Vagina (tissue), 2 donors: ENCODE measurements at places on chromosomes 5 and 9. TPM values are rescaled to one million over a fixed set of nuclear protein-coding genes. Genes with fewer than 3 reads are reported as not detected.
A peak's percentile ranks its signal among the peaks of the same experiment; 100 is the strongest.

Gene PHF24
- 0.25 TPM for total RNA-seq

Gene KLHL9
- 22.3 TPM for total RNA-seq

Gene PRDM9
- total RNA-seq, result not detected

Gene EMB
- 10.1 TPM for total RNA-seq

Gene PPP3R2
- not detected for total RNA-seq

Gene SLC34A3
- total RNA-seq, result not detected

Gene ACTBL2
- total RNA-seq, result not detected

Gene DEPDC1B
- 0.74 TPM for total RNA-seq

Gene TSSK1B
- total RNA-seq, result 1.2 TPM

Gene PROB1
- total RNA-seq, result 2.5 TPM

Gene CCDC152
- not detected for total RNA-seq

Gene ADAMTS2
- total RNA-seq, result 17.4 TPM

- no peak overlapping the region for H3K4me3 ChIP-seq
- no peaks in the 10 kb centered on the region for H3K27me3 ChIP-seq
- no peaks in the 10 kb centered on the region for H3K36me3 ChIP-seq
- H3K27ac ChIP-seq, result no peak overlapping the region
Observed at GRCh38 chr9:35348109-35348508, 141.8 kb upstream of the RUSC2 start.

DNA sequence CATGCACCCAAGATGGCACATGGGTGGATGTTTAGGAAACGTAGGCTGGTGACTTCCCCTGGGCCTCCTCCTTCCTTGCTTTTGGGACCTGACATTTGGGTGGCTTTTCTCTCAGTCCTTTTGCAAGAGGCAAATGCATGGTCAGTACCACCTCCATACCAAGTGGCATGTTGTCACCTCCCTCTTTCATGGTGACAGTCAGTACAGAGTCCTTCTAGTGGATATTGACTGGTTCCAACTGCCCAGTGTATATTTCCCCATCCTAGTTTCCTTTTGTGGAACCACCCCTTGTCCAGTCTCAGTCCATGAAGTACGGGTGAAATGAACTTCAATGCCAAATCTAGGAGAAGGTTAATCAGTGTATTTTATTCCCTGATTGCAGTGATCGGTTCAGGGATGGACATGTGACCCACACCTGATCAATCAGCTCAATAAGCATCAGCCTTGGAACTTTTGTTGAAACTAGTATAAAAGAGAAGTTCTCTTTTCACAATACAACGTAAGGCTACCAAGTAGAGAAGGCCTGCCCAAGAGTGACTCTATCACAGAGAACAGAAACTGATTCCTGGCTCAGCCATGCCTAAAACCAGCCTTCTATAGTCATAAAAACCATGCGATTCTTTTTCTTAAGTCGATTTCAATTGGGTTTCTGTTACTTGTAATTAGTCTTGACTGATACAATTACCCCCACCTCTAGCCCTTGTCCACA is 143.4 kb upstream of the KLF9 start:
- H3K4me3 ChIP-seq, result no peak overlapping the region
- DNase-seq, result no peak
- H3K36me3 ChIP-seq, result no peaks in the 10 kb centered on the region
- H3K27ac ChIP-seq, result no peak overlapping the region

DNA sequence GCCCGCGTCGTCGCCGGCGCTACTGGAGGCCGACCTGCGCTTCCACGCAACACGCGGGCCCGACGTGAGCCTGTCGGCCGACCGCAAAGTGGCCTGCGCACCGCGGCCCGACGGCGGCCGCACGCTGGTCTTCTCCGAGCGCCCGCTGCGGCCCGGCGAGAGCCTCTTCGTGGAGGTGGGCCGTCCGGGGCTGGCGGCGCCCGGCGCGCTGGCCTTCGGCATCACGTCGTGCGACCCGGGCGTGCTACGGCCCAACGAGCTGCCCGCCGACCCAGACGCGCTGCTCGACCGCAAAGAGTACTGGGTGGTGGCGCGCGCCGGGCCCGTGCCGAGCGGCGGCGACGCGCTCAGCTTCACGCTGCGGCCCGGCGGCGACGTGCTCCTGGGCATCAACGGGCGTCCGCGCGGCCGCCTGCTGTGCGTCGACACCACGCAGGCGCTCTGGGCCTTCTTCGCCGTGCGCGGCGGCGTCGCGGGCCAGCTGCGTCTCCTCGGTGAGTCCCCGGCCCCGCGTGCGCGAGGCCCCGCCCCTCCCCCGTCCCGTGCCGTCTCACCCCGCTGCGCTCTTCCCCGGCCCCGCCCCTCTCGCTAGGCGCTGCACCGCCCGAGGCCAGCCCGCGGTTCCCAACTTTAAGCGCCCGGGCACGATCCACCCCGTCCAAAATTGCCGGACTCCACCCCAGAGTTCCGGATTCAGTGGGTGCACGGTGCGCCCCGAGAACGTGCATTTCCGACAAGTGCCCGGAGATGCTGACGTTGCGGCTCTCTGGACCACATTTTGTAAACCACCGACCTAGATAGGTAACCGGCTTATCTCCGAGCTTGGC is 42.8 kb downstream of the NEURL1B start:
- H3K4me1 ChIP-seq, result peaks cover 11% of the 10 kb centered on the region
- H3K27ac ChIP-seq, result peak overlapping the region; percentile 9
- no peak overlapping the region for H3K4me3 ChIP-seq
- no peaks in the 10 kb centered on the region for H3K36me3 ChIP-seq

DNA sequence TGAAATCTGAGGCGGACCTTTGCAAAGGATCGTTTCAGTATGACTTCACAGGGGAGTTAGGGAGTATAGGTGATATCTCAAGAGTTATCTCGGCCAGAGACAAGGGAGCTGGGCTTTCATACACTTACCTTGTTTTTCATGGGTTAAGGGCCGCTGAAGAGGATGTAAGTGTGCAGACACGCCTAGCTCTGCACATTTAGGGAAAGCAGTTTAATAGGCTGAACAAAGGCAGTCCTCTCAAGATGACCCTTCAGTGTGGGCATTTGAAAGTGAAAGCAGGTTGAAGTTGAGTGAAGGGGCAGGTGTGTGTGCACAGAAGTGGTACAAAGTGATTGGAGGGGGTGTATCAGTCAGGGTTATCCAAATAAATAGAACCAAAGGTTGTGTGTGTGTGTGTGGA is 33.1 kb upstream of the PRXL2C start:
- DNase-seq, result no peak
- H3K27me3 ChIP-seq, result no peaks in the 10 kb centered on the region
- H3K4me3 ChIP-seq, result no peak overlapping the region
- H3K36me3 ChIP-seq, result no peaks in the 10 kb centered on the region

- no peaks in the 10 kb centered on the region for H3K36me3 ChIP-seq
- peak overlapping the region; percentile 54 for H3K27ac ChIP-seq
- no peak for DNase-seq
- H3K27me3 ChIP-seq, result no peaks in the 10 kb centered on the region
- H3K4me1 ChIP-seq, result peaks cover 6% of the 10 kb centered on the region
Observed at GRCh38 chr9:128034821-128035652, 32.1 kb downstream of the NAIF1 start.

GRCh38 chr9:135955934-135956801 is 5.0 kb downstream of the UBAC1 start:
- H3K4me1 ChIP-seq, result peaks cover 24% of the 10 kb centered on the region
- H3K27ac ChIP-seq, result no peak overlapping the region
- H3K4me3 ChIP-seq, result no peak overlapping the region

DNA sequence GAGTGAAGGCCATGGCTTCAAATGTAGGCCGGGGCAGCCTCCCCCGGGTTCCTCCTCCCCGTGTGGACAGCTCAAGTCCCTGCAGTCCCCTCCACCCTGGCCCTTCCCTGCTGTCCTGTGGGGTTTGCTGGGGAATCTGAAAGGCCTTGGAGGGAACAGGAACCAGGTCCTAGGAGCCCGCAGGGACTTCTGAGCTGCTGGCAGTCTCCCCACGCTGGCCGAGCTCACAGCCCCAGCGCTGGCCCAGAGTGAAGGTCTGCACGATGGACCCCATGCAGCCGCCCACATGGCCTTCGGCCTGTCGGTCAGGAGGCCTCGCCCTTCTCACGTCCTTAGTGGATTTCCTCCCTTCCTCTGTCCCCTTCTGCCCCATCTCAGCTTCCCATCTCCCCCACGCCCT is 25.7 kb upstream of the NOTCH1 start:
- H3K27ac ChIP-seq, result no peak overlapping the region
- H3K4me1 ChIP-seq, result peaks cover 41% of the 10 kb centered on the region
- H3K4me3 ChIP-seq, result no peak overlapping the region
- no peaks in the 10 kb centered on the region for H3K36me3 ChIP-seq

- DNase-seq, result no peak
- no peak overlapping the region for H3K4me3 ChIP-seq
- no peaks in the 10 kb centered on the region for H3K27me3 ChIP-seq
- no peaks in the 10 kb centered on the region for H3K4me1 ChIP-seq
Observed at GRCh38 chr9:108022246-108022935, 532.8 kb upstream of the KLF4 start.

DNA sequence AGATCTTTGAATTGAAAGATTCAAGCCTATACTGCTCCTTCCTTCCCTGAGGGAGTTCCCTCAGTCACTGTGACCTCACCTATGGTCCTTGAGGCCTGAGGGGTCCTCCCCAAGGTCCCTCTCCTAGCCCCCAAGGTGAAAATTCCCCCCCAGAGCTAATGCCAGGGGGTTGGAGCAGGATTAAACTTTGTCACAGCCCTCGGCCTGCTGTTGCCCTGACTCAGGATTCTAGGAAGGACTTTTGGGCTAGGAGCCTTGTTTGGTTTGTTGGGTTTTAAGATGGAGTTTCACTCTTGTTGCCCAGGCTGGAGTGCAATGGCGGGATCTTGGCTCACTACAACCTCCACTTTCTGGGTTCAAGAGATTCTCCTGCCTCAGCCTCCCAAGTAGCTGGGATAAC is 123.2 kb downstream of the C5orf15 start:
- no peaks in the 10 kb centered on the region for H3K27me3 ChIP-seq
- no peaks in the 10 kb centered on the region for H3K36me3 ChIP-seq
- peaks cover 10% of the 10 kb centered on the region for H3K4me1 ChIP-seq
- H3K27ac ChIP-seq, result no peak overlapping the region

GRCh38 chr5:5784101-5784500 is 361.6 kb downstream of the ICE1 start:
- H3K4me3 ChIP-seq, result no peak overlapping the region
- DNase-seq, result peak; percentile 22
- no peaks in the 10 kb centered on the region for H3K4me1 ChIP-seq
- no peaks in the 10 kb centered on the region for H3K36me3 ChIP-seq
- no peaks in the 10 kb centered on the region for H3K27me3 ChIP-seq

DNA sequence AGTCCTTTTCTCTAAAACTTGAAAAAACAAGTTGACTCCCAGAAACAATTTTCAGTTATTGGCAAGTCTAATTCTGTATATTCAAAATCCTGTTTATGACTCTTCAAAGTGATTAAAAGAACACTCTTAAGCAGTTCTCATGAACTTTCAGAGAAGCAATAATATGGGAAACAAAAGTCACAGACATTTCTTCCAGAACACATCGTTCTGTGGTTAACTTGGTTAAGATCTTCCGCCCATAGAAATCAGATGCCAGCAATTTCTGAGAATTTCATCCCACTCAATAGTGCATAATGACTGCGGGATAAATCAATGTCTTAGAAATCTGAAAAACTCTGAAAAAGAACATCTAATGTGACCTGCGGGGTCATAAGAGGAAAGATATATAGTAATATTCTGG is 300.5 kb downstream of the COX7C start:
- H3K36me3 ChIP-seq, result no peaks in the 10 kb centered on the region
- no peaks in the 10 kb centered on the region for H3K27me3 ChIP-seq
- H3K4me3 ChIP-seq, result no peak overlapping the region
- H3K27ac ChIP-seq, result no peak overlapping the region
- no peak for DNase-seq

GRCh38 chr5:113153512-113154097 is 177.0 kb downstream of the DCP2 start:
- no peaks in the 10 kb centered on the region for H3K36me3 ChIP-seq
- peaks cover 4% of the 10 kb centered on the region for H3K4me1 ChIP-seq
- no peaks in the 10 kb centered on the region for H3K27me3 ChIP-seq

DNA sequence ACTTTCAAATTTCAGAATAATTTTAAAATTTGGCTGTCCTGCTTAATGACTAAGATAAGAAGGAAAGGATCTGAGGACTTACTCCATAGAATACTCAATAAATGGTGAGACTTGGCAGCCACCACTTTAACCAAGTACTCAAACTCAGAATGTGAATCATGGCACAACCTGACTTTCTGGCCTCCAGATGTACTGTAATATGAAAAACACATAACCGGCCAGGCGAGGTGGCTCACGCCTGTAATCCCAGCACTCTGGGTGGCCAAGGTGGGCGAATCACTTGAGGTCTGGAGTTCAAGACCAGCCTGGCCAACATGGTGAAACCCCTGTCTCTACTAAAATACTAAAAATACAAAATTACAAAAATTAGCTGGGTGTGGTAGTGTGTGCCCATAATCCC is 10.0 kb upstream of the MARCHF6 start:
- DNase-seq, result no peak
- no peaks in the 10 kb centered on the region for H3K36me3 ChIP-seq
- H3K27ac ChIP-seq, result no peak overlapping the region
- no peak overlapping the region for H3K4me3 ChIP-seq
- H3K27me3 ChIP-seq, result no peaks in the 10 kb centered on the region

- no peak for DNase-seq
- no peak overlapping the region for H3K4me3 ChIP-seq
- H3K27ac ChIP-seq, result no peak overlapping the region
- no peaks in the 10 kb centered on the region for H3K4me1 ChIP-seq
Observed at GRCh38 chr9:26058111-26058895, 380.1 kb upstream of the TUSC1 start.

GRCh38 chr9:116701940-116702642 is 15.0 kb downstream of the TRIM32 start:
- no peak overlapping the region for H3K4me3 ChIP-seq
- H3K4me1 ChIP-seq, result peaks cover 17% of the 10 kb centered on the region
- no peaks in the 10 kb centered on the region for H3K36me3 ChIP-seq
- no peaks in the 10 kb centered on the region for H3K27me3 ChIP-seq

DNA sequence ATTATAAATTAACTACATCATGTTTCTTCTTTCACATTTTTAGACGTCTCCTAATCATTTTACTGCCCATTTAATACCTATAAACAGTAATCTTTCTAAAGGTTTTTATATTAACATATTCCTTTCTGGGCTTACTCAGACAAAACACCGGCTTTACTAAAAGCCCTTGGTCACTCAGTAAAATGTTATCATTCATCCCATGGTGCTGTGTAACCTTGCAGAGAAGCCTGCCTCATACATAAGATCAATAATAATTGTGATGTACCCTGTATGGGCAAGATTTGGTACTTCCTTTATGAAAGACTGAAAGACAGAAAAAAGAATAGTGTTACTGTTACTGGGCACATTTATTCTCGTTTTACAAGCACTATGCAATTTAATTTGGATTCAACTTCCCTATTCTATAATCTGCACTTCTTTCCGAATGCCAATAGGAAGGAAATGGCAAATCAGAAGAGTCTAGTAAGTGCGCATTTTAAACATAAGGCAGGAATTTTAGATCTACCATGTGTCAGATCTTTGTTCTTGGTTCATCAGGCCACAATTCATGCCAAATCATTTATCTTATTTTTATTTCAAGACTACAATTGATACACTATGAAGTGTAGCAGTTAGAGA is 522.2 kb downstream of the CSNK1G3 start:
- no peaks in the 10 kb centered on the region for H3K27me3 ChIP-seq
- H3K4me1 ChIP-seq, result no peaks in the 10 kb centered on the region
- no peaks in the 10 kb centered on the region for H3K36me3 ChIP-seq
- no peak for DNase-seq
- H3K4me3 ChIP-seq, result no peak overlapping the region
